ENCODE measurements at places on chromosomes 2 and 18. TPM values are rescaled to one million over a fixed set of nuclear protein-coding genes. Genes with fewer than 3 reads are reported as not detected.
A peak's percentile ranks its signal among the peaks of the same experiment; 100 is the strongest.

Gene CD28
- 2.7 TPM for total RNA-seq

Gene SIX3
- not detected for total RNA-seq

Gene KCNE4
- 4.9 TPM for total RNA-seq

Gene FARSB
- total RNA-seq: 13.3 TPM

Gene GKN2
- not detected for total RNA-seq

Gene CENPA
- not detected for total RNA-seq

Gene C2orf78
- not detected for total RNA-seq

Gene KCNJ3
- 4.2 TPM for total RNA-seq

Gene MRPL53
- total RNA-seq: 40.3 TPM

Gene PFN4
- not detected for total RNA-seq

GRCh38 chr2:89842180-89842908, 1150.9 kb downstream of the RPIA start:
- DNase-seq: no peak

DNA sequence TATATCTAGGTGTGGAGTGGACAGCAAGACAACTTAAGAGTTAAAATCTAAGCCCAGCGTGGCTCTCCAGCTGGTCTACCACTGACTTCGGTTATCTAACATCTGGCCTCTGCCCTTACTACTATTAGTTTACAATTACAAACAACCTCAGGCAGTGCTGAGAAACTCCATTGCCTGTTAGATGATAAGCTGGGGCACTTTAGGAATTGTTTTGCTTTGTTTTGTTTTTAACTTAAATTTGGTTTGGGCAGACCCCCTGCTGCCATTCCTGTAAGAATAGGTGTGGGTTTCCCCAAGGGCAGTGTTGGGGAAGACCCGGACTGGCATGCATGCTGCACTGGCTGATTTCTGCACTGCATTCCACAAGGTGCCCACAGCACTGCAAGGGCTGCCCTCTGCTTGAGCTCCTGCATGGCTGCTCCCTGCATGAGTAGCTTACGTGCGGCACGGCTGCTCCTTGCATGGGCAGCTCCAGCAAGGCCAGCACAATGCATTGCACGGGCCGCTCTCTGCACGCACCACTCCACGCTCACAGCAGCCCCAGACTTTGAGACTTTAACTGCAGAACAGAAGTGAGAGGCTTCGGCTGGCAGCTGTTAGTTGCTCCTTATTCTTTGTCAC, 74.2 kb upstream of the SERTAD2 start:
- no peak for DNase-seq

GRCh38 chr2:144310484-144310883, 209.4 kb downstream of the ZEB2 start:
- no peak for DNase-seq

DNA sequence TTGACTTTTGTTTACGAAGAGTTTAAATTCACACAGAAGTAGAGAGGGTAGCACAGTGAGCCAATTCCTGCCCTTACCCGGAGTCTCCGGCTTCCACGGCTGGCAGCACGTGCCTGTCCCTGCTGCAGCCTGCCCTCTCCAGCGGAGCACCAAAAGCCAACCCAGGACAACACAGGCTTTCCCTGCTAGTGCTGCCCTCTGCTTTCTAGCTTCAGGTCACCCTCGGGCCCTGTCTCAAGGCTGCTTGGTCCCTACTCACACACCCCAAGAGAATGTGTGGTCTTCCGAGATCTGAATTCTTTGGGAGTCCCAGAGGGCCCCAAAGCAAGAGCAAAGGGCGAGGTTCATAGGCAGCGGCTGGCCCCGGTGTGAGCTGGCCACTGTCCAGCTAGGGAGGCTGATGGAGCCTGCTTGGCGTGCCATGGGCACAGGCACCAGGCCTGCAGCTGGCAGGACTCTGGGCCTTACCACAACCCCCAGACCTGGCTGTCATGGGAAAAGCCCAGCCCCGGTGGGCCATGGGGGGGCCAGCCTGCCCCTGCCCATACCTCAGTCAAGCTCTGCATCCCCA, 7.0 kb upstream of the HS6ST1 start:
- DNase-seq: no peak

GRCh38 chr18:7711495-7711894, 144.4 kb downstream of the PTPRM start:
- DNase-seq: no peak

- DNase-seq: no peak
Measured at GRCh38 chr2:63665846-63666475, 77.2 kb downstream of the MDH1 start.

GRCh38 chr2:102703748-102704147, 58.1 kb upstream of the TMEM182 start:
- DNase-seq: no peak

- no peak for DNase-seq
Measured at GRCh38 chr18:50104421-50104820, 90.5 kb downstream of the MYO5B start.

- no peak for DNase-seq
Measured at GRCh38 chr2:118710481-118710880, 137.0 kb downstream of the EN1 start.

DNA sequence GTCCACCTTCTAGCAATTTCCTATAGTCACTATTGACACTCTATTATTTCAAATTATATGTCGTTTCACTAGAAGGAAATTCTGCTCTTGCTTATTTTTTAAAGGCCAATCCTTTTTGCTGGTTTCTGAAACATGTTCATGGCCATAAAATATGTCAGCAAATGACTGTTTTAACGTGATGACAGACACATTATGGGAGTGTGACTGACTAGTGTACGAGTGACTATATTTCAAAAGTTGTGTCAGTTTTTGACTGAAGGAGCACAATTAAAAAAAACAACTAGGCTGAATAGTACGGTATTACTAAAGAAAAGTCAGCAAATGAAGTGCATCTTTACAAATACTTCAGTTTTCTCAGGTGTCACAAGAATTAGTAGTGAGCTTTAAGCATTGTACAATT, 196.0 kb downstream of the NR4A2 start:
- no peak for DNase-seq

DNA sequence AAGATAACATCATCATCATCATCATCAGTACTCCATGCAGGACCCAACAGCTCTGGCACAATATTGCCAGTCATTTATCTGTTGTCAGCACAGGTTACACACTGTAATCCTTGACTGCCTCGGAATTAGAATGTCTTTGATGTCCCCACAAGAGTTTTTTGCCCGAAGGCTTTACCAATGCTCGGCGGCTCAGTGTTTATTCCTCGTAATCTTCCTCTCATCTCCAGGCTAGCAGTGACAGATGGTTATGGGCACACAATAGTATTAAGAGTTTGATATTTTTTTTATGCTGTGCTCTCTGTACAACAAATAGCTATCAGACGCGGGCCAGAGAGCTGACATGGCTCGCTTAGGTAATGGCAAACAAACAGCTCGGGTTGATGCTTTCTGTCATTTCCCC, 515.2 kb downstream of the ZEB2 start:
- DNase-seq: no peak

DNA sequence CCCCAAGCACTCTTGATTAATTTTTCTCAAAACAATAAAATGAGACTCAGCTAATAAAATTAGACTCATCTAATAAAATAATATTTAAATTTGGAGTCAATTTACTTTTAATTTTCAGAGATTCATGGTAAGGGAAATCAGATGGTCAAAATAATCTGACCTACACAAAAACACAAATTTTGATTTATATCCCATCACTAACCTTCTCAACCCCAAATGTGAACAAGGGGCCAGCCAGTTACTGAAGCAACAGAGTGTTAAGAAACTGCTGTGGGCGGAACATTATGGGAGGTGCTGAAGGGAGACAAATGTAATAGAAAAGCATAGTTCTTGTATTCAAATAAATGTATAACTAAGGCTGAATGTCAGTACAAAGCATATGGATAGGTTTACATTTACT, 28.5 kb upstream of the PPP3R1 start:
- DNase-seq: no peak

- DNase-seq: no peak
Measured at GRCh38 chr2:7994397-7994951, 687.4 kb upstream of the ID2 start.

GRCh38 chr2:12169721-12170120, 423.3 kb downstream of the LPIN1 start:
- no peak for DNase-seq

GRCh38 chr2:60033325-60033724, 520.1 kb downstream of the BCL11A start:
- DNase-seq: no peak

DNA sequence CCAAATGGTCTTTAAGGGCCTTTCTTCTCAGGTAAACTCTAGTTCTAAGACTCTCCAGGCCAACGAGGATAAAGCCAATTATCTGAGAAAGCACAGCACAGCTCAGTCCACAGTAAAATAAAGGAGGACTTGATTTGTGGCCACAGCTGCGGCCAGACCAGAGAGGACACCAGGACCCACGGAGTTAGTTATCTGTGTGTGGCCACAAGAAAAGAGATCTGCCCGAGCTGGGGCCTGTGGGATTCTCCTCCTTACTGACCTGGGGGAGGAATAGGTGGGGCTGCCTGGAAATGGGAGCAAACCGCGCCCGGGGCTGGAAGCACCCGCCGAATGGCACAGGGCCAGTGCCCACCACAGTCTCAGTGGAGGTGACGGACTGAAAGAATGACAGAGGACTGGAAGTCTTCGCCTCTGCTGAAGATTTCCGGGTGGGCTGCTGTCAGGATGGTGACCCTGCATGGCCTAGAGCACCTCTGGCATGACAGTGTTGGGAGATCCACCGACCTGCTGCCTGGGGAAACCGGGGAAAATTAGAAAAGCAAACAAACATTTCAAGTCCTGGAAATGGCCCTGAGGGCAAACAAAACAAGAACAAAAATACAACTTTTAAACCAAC, 13.3 kb downstream of the PROC start:
- DNase-seq: peak; percentile 58

- no peak for DNase-seq
Measured at GRCh38 chr2:134985061-134985460, 62.2 kb downstream of the MAP3K19 start.

Data from vagina (tissue), 2 donors.